ENCODE measurements at places on chromosomes 2 and 18.

DNA sequence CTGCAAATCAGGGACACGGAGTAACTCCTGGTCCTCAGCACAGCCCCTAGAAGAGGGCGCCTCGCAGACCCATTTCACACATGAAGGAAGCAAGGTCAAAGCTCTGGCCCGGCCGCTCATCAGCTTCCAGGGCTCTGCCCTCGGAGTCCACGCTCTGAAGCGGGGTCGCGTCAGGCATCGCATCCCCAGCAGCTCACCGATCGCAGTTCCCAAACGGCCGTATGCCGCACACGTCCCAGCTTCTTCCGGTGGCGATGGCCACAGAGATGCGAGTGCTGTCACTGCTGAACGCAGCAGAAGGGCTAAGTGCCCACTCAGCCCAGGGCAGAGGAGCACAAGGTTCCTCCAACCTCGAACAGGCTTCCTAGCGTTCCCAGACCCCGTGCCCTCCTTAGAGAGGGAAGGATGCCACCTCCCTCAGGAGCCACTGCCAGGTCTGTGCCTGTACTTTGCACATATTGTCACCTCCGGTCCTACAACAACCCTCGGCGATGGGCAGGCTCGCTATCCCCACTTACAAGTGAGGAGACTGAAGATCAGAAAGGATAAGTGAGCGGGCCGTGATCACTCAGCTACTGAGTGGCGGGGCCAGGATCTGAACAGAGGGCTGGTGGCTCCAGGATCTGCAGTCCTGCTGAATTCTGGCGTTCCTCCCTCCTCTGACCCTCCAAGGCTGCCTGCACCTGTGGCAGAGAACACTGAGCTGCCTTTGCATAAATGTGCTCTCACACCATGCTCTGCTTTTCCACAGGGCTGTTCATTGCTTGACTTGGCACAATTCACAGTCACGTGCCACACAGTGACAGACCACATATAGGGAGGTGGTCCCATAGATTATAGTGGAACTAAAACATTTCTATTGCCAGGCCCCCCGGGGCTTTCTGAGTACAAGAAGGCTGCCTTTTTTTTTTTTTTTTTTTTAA lies 71.4 kb downstream of the COPS8 start:
- peak; percentile 11 for DNase-seq

DNA sequence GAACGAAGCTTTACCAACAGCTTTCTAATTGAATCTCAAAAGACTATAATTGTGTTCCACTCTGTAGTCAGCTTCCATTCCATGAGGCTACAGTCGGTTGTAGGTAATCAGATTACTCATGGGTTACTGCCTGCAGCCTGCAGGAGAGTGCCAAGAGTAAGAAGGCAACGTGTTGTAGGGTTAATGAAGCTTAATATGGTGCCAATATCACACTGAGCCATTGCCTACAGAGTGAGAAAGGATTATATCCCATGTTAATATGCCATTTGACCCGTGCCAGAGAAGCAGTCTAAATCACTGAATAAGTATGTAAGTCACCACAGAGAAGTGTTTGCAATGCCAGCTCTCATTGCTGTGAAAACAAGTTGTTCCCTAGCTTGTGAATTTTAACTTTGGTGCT lies 734.5 kb upstream of the ACVR2A start:
- DNase-seq = peak; percentile 2

DNA sequence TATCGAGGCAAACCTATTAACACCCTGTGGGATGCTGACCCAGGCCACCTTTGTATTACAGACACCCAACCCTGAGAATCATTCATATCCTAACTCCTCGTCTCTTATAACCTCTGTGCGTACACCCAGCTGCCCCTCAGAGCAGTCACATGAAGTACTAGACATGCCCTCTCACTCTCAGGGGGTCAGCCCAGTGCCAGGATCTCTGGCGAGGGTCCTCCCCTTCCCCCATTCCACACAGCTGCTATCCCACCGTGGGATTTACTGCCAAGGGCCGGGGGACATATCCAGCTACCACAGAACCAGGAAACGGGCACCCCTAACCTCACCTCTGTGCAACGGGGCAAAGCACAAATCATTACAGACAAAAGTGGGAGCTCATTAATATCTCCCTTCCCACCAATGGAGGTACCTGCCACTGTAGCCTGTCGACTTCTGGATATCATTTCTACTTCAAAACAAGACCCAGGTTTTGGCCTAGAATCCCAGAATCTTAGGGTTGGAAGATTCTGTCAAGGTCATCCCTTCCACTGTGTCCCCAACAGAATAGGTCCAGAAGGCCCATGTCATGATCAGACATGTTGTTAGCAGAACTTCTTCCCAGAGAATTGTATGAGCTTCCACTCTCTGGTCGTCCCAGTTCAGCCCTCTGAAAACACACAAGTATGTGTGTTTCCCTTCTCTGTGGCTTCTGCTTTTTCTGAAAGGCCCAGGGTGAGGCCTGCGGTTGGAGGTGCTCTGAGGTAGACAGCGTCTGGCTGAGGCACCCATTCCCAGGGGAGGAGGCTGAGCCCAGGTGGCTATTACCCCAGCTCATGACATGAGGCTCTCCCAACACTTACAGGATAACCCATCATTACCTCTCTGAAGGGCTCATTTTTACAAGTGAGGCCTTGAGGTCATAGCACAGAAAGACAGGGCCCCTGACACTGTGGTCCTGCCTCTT lies 1.7 kb downstream of the TMBIM1 start:
- no peak for DNase-seq

DNA sequence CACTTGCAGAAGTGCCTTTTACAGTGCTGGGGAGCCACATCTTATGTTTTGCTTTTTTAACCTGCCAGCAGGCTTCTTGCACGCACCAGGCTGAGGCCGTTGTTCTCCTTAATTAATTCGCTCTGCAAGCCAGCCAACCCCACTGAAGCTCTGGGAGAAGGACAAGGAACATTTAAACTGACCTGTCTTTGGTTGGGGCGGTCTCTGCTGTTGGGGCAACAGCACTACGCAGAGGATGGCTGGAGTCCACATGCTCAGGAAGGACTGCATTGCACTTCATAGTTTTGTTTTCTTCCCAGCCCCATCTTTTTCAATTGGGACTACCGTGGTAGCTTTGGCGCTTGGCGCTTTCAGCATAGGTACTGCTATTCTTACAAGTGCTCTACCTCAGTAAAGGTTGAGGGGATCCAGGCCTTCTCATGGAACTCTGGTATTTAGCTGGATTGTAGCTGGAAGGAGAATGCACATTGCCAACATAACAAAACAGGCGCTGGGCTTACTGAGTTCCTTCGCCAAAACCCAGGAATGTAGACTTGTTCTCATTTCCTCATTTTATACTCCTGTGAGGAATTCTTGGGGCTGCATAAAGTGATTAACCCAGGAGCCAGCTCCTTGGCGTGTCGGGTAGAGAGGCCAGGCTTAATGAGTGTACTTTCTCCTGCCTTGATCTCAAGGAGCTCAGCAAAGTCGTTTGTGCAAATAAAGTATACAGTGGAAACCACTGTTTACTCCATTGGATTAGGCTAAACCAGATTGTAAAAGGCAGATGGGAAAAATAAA lies 146.2 kb downstream of the PRKCE start:
- no peak for DNase-seq

GRCh38 chr2:114426756-114427155 lies 15.7 kb upstream of the DPP10 start:
- no peak for DNase-seq

GRCh38 chr18:59876310-59876626 lies 23.5 kb upstream of the PMAIP1 start:
- DNase-seq = no peak

DNA sequence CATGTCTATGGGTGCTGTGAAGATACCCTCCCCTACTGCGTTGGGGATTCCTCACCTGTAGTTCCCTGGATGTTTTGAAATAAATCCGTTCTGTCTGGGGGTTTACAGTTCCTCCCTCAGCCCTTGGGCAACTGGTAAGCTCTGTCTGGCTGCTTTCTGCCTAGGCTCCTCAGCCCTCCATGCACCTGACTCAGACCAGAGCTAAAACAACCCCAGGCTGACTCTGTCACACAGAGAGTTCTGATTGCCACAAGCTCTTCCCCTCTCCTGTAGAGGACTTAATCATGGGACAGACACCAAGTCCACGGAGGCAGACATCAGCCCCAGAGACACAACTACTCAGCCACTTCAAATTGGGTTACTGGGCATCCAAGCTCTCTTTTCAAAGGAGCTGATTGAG lies 6.3 kb downstream of the VIT start:
- no peak for DNase-seq

- DNase-seq = no peak
Observed at GRCh38 chr18:30908381-30908780, 134.2 kb downstream of the DSC3 start.

GRCh38 chr2:64212801-64213321 lies 68.6 kb upstream of the PELI1 start:
- DNase-seq = no peak

DNA sequence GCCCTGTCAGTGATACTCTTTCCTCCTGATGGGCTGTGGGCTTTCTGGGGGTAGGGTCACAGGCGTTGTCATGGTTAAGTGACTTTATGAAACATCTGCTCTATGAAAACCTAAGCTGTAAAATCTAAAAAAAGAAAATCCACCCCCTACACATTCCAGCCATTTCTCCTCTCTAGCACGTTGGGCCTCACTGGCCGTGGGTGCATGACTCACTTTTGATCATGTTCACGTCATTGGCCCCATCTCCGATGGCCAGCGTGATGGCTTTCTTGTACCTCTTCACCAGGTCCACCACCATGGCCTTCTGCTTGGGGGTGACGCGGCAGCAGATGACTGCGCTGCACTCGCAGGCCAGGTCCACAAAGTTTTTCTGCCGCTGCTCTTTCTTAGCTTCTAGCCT lies 39.3 kb upstream of the NARS1 start:
- no peak for DNase-seq

GRCh38 chr2:161998857-161999256 lies 75.2 kb downstream of the DPP4 start:
- no peak for DNase-seq
